Right lung (tissue), 10 donors: ENCODE measurements at places on chromosomes 12 and 14.

DNA sequence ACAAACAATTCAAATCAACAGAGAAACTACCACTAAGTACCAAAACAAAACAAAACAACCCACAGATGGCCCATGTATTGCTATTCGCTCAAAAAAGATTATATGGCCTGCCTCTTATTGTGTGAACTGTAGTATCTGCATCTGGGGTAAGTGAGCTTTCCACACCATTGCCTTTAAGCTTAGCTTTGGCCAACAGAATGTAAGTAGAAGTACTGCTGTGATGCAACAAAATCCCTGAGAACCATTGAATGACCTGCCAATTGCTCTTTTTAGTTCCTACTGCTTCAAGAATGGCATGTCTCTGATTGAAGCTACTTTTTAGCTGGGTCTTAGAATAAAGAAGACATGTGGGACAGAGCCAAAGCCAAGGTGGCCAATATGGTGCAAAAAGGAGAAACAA lies 32.5 kb downstream of the PPFIA2 start:
- DNase-seq: no peak

GRCh38 chr12:90027889-90028634 lies 319.4 kb upstream of the ATP2B1 start:
- no peak for DNase-seq

GRCh38 chr12:45713078-45713477 lies 16.4 kb upstream of the ARID2 start:
- no peak for DNase-seq

DNA sequence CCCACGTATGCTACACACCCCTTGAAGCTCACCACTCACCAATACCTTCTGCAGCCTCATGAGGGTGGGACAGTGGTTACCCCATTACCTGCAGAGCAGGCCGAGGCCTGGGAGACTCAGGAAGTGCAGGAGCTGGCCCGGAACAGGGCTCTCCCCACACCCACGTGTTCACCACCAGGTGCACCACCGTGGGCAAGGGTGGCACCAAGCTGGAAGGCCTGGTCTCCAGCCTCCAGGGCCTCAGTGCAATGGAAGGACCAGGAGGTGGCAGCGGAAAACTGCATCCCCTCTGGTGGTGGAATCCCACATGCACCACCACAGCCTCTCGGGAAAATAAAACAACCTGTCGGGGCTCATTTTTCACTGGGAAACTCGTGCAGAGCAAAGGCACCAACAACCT lies 36.4 kb downstream of the ITPK1 start:
- DNase-seq: no peak

- no peak for DNase-seq
These were observed 22.2 kb downstream of the CPSF2 start for GRCh38 chr14:92143962-92144361.

DNA sequence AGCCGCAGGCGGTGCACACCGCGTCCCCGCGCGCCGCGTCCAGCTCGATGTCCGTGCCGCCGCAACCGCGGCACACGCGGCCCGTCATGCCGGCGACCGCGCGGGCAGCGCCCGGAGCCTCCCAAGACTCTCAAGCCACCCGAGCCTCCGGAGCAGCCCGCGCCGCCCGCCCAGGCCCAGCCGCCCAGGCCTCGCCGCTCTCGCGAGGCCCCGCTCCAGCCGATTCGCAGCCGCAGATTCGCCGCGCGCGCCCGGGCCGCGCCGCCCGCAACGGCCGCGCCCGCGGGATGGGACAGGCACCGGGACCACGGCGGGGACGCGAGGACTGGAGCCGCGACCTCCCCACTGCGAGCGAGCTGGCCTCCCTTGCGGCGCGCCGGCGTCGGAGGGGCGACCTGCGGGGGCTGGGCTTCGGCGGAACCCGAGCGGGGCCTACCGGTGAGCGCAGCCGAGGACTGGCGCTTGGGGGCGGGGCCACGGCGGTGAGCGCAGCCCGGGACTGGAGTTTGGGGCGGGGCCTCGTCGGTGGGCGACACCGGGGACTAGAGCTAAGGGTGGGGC lies at the start of gene BRF1:
Gene BRF1 (minus strand): TSS at position 460 of the 561 bp plus-strand sequence. CDS start 372 bp downstream, at position 88.
- DNase-seq: peak; percentile 93

- no peak for DNase-seq
These were observed 51.2 kb downstream of the PRMT8 start for GRCh38 chr12:3542156-3542555.

- no peak for DNase-seq
These were observed 29.9 kb upstream of the TC2N start for GRCh38 chr14:91897106-91897701.

DNA sequence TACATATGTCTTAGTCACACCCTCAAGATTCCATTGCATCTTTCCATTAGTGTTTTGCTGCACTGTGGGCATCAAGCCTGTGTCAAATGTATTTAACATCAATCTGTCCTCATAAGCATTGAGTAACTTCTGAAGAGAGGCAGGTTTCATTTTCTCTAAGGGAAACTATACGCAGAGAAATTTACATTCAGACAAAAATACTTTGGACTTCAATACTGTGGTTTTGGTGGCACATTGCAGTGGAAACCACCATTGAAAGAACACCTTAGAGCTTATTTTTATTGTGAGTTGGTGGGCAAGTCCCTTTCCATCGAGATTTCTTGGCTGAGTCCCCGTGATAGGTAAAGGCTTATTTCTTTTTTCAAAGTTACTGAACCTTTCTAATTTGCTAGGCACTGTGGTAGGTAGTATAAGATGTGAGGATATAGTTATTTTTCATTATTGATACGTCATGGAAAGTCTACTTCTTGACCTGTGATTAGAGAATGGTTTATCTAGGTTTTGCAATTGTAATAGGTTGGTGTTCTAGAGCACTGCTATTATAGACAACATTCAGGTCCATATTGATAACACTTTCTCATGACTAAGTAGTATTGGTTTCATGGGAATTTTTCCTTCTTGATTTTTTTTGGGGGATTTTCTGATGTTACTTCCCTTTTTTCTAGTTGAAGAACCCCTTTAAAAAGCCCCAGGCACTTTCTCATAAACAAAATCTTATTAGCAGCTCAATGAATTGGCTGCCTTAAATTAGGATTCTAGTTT lies 81.9 kb downstream of the CFAP54 start:
- DNase-seq: no peak

GRCh38 chr12:55659486-55660385 lies 23.0 kb downstream of the OR10P1 start:
- no peak for DNase-seq

GRCh38 chr12:118052324-118053070 lies 8.5 kb downstream of the WSB2 start:
- DNase-seq: peak; percentile 75

- no peak for DNase-seq
These were observed 1.2 kb downstream of the KCNJ8 start for GRCh38 chr12:21773263-21773741.

GRCh38 chr12:43676183-43676813 lies 82.3 kb downstream of the PUS7L start:
- DNase-seq: no peak

DNA sequence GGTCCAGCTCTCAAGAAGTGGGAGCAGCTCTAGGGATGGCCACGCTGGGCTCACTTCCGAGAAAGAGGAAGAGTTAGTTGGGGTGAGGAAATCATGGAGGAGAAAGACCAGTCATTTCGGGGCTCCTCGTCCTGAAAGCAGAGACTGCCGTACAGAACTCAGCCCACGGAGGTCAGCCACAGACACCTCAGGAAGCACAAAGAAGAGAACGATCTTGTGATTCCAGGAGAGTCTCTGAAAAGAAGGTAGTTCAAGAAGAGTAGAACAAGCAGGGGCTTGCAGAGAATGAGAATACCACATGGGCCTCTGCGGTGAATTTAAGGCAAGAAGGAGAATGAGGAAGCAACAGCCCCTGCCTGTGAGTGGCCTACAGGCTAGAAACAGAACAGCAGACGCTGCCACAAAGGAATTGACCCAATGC lies 311.9 kb downstream of the CACNA1C start:
- DNase-seq: no peak

DNA sequence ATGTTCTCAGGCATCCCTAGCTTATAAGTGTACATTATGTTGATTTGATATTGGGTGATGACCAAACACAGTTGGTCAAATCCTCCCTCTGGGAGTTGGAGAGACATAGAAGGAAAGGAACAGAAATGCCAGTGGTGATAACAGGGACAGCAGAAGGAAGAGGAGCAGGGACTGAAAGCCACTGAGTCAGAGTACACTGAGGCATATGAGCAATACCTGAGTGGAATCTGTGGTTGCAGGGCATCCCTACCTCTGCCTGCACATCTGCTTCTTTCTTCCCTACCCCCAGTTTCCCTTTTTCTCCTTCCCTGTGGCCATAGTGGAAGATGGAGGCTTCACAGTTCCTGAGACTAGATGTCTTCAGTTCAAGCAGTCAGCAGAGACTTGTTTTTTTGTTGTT lies 44.9 kb downstream of the BICD1 start:
- no peak for DNase-seq

GRCh38 chr14:30020271-30020670 lies 92.6 kb upstream of the PRKD1 start:
- DNase-seq: no peak
